ENCODE measurements at places on chromosomes 6 and 20.

- no peak for DNase-seq
These were observed 53.8 kb downstream of the BANF2 start for GRCh38 chr20:17753516-17753915.

DNA sequence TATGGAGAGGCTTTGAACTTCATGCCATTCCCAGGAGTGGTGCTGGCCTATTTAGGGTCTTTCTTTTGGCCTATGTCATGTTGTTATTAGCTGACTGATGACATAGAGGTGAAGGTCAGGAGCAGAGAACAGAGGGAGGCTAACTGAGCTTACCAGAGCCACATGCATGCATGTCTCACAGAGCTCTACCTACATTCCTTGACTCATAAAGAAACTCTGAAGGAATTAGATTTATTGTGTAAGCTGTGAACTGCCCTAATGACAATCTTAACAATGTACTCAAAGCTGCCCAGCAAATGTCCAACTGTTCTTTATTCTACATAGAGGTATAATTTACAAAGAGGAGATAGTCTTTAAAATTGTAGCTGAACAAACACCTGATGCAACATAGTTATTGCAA lies 192.7 kb upstream of the CNR1 start:
- DNase-seq: no peak

GRCh38 chr6:30211899-30212298 lies 1.3 kb downstream of the TRIM26 start:
- no peak for DNase-seq

- no peak for DNase-seq
These were observed 36.3 kb upstream of the SIRPA start for GRCh38 chr20:1858871-1859270.

- DNase-seq: no peak
These were observed 28.5 kb upstream of the CCR6 start for GRCh38 chr6:167094436-167094819.

DNA sequence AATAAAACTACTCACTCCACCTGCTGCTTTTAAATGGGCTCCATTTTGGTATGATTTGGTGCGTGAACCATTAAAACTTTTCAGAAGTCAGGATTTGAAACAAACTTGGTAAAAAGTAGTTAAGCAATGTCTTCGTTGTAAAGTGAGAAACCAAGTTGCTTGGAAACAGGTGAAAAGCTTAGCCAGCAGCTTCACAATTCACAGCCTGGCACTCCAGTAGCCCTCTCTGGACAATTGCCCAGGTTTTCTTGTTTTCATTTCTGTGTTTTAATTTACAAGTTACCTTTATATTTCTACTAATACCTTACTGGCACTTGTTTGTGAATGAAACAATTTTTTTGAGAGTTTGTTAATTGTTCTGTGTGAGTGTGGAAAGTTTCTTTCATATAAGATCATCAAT lies 12.8 kb downstream of the NT5E start:
- no peak for DNase-seq

DNA sequence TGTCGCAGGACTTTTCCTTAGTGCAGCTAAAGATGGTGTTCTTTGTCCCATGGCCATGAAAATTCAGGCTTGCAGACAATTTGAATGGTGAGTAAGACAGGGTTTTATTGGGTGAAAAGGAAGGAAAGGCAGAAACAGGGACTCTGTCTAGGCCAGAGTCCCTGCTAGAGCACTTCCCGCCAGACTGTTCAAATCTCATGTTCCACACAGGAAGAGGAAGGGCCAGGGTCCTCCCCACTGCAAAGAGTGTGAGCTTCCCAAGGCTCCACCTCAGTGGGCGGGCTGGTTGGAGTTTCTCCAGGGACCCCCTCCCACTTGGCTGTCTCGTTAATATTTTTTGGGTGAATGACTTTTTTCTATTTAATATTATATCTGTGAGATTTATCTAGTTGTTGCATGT lies 29.0 kb downstream of the COL19A1 start:
- no peak for DNase-seq

DNA sequence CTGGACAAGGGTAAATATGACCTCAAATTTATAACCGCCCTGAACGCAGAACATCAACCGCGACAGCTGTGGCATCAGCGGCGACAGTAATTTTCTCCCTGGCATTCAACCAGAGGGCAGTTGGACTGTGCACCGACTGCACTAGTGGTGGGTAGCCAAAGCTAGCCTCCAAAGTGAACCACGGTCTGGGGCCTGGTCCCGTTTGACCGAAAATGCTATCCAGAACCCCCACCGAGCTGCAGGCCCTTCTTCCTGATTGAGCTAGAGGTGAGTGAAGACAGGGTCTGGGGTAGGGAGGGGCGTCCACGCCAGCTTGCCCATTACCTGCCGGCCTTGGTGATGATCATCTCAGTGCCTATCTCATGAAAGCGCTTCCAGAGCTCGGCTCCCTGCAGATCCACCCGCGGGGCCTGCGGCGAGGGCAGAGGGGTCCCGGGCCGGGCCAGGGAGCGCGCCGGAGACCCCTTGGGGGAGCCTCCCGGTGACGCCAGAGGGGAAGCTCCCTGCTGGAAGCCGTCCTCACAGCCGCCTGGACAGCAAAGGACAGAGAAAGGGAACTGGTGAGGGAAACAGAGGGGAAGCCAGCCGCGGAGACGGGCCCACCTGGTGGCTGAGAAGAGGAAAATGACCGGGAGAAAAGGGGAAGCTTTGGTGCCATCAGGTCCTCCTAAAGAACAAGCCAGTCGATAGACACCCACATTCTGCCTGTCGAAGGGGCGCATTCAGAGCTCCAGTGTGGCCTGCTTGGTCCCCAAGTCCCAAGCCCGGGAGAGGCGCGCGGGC lies 2.0 kb downstream of the TBX18 start:
- no peak for DNase-seq

- no peak for DNase-seq
These were observed 12.8 kb downstream of the ADNP start for GRCh38 chr20:50918403-50918802.

DNA sequence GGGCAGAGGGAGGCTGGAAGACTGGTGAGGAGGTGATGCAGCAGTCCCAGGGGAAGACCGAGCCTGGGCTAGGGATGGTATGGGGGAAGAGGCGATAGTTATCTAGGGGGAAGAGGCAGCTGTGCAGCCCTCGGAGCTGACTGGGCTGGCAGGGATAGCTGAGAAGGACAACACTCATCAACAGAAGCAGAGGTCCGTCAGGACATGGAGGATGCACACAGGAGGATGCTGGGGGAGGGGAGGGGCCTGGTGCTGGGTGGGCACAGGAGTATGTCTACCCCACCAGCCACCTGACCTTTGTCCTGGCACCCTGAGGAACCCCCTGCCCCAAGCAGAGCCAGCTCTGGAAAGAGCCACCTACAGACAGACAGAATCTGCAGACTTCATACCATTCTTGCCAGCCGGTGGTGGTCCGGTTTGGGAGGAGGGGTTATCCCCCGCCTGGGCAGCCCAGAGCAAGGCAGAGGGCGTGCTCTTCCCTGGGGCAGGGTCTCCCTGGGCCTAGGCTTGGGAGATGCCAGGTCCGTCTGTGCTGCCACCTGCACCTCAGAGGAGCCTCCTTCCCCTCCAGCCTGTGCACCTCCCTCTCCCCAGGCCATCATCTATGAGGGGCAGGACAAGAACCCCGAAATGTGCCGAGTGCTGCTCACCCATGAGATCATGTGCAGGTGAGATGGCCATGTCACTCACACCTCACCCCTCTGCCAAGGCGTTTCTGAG lies 14.9 kb downstream of the EBF4 start:
- no peak for DNase-seq

DNA sequence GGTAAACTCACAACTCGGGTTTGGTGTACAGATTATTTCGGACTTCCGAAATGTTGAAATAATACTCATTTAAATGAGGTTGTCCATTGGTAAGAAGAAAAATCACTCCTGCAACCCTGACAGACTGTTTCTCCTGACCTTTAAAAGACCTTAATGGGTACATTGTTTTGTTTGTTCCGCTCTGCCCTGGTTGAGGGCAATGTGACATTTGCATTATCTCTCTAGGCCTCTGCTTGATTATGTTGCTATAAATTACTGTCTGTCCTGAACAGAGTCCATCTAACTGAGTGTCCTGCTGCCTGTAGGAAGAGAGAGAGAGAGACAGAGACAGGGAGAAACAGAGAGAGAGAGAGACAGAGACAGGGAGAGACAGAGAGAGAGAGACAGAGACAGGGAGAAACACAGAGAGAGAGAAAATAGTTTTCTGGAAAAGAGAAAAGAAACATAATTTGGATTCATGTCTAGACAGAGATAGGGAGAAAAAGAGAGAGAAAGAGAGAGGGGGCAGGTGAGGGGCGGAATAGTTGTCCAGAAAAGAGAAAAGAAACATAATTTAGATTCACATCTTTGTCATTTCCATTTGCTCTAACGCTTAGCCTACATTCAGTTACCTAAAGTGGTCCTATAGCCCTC lies 83.2 kb downstream of the SHLD1 start:
- DNase-seq: no peak

- peak; percentile 61 for DNase-seq
These were observed 128.8 kb downstream of the SOBP start for GRCh38 chr6:107618672-107619071.

- peak; percentile 11 for DNase-seq
These were observed 20.7 kb downstream of the GTPBP2 start for GRCh38 chr6:43608310-43608763.

DNA sequence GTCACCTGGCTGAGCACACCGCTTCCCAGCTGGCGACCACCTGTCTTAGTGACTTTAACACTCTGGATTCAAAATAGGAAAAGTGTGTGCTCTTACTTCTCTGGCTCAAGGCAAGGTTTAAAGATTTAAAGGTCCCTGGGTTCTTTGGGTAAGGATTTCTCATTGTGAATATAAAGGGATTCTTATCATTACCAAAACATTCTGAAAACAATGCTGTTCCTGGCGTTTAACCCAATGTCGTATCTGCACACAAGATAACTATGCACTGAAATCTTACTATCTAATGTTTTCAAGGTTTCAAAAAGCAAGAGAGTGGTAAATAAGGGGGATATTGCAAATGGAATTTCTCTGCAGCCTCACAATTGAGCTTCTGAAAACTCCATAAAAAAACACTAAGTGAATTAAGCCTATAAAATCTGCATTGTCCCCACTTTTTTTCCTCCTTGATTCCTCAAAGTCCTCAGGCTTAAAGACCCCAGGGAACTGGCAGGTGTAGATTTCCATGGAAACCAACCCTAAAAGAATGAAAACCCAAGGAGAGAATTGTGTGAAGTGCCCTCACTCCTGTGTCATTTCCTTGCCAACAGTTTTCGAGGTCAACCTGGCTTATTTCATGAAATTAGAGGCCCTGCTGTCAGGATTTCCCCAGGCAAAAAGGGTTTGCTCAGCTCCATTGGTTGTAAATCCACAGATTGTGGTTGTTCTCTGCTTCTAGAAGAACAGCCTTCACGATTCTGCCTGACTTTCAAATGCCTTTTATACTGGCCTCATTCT lies 44.0 kb downstream of the BMP2 start:
- DNase-seq: no peak

- DNase-seq: peak; percentile 16
These were observed 75.1 kb upstream of the DUSP22 start for GRCh38 chr6:217048-217659.

- DNase-seq: no peak
These were observed 71.9 kb downstream of the SLX4IP start for GRCh38 chr20:10507052-10507451.

Data from NK-92 treated with Interleukin-12 subunit alpha and Interleukin-12 subunit beta, amount 100 ng/mL, for 24 hours (cell line).